Stimulated activated CD4-positive, alpha-beta T cell treated with anti-CD3 and anti-CD28 coated beads, Interleukin-4, amount 100 ng/mL, for 4 hours (primary cell): ENCODE measurements at places on chromosomes 1 and 21.
A peak's percentile ranks its signal among the peaks of the same experiment; 100 is the strongest.

- DNase-seq: no peak
These were observed 1.8 kb upstream of the WNT3A start for GRCh38 chr1:228004856-228005462.

GRCh38 chr1:84876353-84876752 lies 16.7 kb downstream of the LPAR3 start:
- DNase-seq: no peak

DNA sequence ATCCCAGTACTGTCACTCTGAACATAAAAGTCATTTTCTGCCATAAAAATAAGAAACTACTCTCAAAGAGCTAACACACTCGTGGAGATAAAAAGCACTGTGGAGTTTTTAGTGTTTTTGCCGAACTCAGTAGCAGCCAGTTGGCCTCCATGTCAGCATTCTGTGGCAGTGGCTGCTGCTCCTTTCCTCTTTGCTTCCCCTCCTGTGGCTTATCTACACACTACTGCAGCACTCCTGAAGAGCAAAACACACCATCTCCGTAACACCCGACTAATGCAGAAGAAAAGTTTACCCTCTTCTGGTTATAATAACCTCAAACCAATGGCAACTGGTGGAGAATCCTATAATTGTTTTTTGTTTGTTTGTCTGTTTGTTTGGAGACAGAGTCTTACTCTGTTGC lies 44.9 kb downstream of the RAB3GAP2 start:
- DNase-seq: no peak

- no peak for DNase-seq
These were observed 88.8 kb downstream of the PRDM2 start for GRCh38 chr1:13788795-13789194.

DNA sequence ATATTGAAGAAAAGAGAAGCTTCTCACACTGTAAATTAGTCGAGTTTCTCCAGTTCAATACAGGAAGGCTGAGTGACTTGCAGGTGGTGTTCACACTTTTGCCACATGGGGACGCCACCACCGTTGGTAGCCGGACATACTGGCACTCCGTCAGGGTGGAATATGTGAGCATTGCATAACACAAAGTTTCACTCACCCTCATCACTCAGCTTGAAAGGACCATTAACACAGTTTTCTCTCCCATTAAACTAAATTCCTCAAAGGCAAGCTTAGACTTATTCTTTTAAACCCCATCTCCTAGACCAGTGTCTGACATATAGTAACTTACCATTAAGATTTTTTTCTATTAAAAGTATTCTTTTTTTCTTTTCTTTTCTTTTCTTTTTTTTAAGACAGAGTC lies 105.3 kb upstream of the SERBP1 start:
- DNase-seq: peak; percentile 12

GRCh38 chr1:156856282-156856785 lies 2.6 kb downstream of the INSRR start:
- no peak for DNase-seq

- no peak for DNase-seq
These were observed 3.7 kb upstream of the IBA57 start for GRCh38 chr1:228161866-228162265.

- no peak for DNase-seq
These were observed 13.3 kb upstream of the PLCH2 start for GRCh38 chr1:2462819-2463218.

DNA sequence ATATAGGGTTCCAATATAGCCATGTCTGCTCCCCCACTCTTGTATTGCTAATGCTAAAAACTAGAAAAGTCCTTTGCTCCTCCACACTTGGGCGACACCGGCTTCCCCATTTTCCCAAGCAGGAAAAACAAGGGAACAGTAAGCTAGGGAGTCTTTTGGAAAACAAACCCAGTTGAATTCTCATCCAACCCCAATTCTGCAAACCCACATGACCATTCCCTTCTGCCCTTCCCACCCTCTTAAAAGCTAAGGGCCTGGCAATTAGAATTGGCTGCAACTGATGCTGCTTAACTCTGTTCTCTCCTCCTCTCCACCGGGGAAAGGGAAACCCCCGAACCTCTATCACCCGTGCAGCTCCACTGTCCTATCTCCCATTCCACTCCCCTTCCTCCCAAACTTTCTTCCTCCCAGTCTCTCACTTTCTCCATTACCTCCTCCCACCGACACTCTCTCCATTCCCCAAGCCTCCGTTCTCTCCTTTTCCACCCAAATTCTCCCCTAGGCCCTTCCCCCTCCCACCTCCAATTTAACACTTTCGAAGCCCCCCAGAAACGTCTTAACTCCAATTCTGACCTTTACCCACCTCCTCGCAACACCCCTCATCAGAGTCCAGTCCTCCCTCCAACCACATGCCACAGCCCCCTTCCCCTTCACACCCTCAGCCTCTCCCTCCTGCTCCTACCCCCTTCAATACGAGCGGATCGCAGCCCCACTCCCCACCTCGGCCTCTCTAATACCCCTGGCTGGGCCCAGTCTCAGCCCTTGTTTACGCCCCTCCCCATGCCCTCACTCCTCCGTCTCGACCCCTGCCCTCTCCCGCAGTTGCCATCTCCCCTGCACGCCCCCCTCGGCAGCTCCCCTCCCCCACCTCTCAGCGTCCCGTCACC lies 701 bp downstream of the DEDD start:
- no peak for DNase-seq

DNA sequence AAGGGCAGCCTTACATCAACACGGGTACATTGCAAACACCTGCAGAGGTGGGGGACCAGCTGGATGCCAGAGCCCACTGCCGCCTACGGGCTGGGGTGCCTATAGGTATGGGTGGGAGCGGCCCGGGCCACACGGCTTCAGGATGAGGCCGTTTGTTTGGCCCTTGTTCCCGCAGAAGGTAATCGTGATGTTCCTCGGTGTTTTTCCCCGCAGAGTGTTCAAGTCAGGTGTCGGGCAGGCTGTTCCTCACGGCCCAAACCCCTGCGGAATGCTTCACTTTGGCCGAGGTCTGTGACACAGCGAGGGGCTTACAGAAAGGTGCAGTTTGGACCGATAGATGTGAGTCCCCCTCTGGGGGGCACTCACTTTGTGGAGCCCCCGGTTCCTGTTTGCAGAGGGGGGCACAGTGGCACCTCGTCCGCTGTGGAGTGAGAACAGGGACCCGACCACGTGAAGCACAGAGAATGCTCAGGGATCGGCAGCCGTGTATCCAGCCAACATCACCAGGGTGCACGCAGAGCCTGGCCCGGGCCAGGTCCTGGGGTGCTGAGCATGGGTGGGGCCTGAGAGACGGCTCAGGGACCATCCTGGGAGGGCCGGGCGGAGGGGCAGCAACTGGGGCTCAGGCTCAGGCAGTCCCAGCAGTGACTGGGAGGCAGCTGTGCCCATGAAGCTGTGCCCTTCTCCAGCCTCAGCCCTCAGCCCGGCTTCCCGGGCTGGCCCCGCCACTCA lies 453 bp upstream of the TTLL10 start:
- DNase-seq: no peak

DNA sequence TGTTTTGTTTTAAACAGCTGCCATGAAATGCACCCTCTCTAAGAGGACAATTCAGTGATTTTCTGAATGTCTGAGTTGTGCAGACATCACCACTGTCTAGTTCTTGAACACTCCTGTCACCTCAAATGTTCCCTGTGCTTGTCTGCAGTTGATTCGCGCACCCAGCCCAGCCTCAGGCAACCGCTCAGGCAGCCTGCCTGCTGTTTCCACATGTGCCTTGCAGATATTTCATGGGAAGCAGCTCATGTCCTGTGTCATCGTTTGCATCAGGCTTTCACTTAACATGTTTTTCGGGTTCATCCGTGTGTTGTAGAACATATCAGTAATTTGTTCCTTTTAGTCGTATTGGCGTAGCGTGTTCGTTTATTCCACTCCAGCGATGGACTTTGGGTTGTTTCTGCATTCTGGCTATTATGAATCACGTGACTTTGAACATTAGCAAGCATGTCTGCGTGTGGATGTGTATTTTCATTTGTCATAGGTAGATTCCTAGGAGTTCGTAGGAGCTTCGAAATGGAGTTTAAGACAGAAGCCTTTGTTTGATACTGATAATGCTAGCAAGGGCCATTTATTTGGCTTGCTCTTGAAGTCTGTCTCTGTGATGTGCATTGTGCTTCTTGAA lies 12.1 kb downstream of the ADARB1 start:
- no peak for DNase-seq

DNA sequence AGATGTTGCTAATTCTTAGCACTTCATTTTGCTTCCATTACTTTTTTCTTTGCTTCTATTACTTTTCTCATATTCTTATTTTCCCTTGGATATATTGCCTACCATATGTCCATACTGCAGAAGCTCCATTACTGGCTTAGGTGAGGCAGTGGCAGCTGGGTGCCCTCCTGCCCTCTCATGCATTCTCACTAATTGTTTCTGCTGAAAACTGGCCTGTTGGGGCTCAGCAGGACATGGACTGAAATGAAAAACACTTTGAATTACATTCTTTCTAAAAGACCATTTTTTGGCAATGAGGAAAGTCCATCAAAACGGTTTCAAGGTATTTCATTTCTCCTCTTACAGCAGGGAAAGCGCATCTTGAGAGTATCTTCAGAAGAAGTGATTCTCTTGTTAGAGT lies 122.9 kb downstream of the MAST2 start:
- no peak for DNase-seq

DNA sequence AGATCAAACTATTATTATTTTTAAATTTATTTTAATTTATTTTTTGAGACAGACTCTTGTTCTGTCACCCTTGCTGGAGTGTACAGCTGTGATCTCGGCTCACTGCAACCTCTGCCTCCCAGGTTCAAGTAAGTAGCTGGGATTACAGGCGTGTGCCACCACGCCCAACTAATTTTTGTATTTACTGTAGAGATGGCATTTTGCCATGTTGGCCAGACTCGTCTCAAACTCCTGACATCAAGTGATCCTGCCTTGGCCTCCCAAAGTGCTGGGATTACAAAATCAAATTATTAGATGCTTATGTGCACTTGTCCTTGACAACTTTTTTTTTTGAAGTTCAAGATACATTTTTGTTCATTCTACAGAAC lies 15.4 kb downstream of the LIN9 start:
- DNase-seq: no peak
